ENCODE measurements at places on chromosomes 12 and 14. TPM values are rescaled to one million over a fixed set of nuclear protein-coding genes. Genes with fewer than 3 reads are reported as not detected.

Gene NIN
- total RNA-seq: 30.1 TPM

Gene PROX2
- total RNA-seq: not detected

Gene GALNT9
- total RNA-seq: 10.8 TPM

Gene SCNN1A
- total RNA-seq: 18.7 TPM

Gene CFAP54
- 0.28 TPM for total RNA-seq

Gene C12orf56
- total RNA-seq: not detected

DNA sequence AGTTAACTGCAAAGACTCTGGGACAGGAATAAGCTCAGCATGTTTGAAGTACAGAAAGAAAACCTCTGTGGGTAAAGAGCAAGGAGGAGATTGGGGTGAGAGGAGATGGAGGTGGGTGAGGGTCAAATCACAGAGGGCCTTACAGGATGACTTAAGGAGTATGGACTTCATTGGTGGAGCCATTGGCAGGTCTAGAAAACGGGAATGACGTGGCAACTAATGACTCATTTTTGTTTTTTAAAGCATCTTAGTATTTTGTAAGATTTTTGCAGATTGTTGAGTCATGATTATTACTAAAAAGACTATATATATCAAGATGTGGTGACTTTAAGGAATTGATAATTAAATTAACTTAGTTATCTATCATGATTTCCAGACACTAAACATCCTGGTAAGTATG, 18.5 kb downstream of the UTP20 start:
- no peak for DNase-seq

DNA sequence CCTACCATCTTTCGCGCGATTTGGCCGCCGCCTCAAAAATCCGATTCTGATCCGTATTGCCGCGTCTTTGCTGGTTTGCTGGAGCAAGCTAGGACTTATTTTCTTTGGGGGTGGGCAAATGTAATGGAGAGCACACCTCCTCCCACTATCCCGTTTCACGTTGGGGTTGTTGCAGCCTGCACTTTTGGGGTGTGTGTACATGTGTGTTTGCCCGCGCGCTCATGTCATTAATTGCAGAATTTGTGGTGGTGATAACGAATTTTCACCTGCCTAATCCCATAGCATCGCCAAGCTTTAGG, 657 bp downstream of the METAP2 start:
- DNase-seq: no peak

- DNase-seq: no peak
These were observed 363 bp upstream of the LMO3 start for GRCh38 chr12:16606201-16606849.

- DNase-seq: no peak
These were observed 106.2 kb downstream of the TMEM30B start for GRCh38 chr14:61174987-61175386.

DNA sequence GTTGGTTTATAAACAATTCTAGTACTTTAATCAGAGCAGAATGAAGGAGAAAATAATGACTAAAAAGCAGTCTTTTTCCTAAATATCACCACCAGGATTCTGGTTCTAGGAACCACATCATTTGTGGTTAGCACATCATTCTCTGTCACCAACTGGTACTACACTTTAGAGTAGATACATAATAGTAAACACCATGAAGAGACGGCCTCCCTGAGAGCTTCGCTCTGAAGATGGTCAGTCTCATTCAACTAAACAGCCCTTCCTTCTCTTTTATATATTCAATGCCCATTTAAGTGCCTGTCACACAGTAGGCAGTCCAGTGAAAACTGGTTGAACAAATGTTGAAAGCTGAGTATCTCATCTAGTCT, 10.9 kb downstream of the SLC38A2 start:
- no peak for DNase-seq

GRCh38 chr12:109356577-109356976, 8.9 kb downstream of the MYO1H start:
- no peak for DNase-seq

- no peak for DNase-seq
These were observed 42.2 kb upstream of the ATP23 start for GRCh38 chr12:57899010-57899662.

DNA sequence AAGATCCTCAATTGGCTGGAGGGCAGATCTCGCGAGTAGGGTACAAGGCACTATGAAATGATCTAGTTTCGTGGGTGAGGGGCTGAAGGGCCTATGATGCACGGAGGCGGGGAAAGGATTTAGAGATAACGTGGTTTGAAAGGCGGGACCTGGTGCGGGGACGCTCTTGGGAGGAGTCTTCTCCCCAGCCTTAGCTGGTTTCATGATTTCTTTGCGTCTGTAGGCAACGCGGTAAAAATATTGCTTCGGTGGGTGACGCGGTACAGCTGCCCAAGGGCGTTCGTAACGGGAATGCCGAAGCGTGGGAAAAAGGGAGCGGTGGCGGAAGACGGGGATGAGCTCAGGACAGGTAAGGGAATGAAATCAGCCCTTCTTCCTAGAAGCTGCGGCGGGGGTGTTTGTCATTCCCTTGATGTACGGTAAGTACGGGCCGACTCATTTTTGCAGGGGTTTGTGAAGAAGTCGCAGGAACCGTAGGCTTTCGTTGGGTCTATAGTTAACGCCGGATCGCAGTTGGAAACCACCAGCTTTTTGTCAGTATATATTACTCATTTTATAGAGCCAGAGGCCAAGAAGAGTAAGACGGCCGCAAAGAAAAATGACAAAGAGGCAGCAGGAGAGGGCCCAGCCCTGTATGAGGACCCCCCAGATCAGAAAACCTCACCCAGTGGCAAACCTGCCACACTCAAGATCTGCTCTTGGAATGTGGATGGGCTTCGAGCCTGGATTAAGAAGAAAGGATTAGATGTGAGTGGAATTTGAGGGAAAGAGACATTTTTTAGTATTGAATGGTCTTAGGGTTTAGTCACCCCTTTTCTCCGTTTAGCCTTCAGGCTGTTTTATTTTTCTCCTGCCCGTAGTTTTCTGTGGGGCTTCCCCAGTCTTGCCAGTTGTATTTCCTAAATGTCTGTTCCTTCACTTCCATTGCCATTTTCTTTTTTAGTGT, 602 bp downstream of the APEX1 start:
- peak; percentile 69 for DNase-seq

DNA sequence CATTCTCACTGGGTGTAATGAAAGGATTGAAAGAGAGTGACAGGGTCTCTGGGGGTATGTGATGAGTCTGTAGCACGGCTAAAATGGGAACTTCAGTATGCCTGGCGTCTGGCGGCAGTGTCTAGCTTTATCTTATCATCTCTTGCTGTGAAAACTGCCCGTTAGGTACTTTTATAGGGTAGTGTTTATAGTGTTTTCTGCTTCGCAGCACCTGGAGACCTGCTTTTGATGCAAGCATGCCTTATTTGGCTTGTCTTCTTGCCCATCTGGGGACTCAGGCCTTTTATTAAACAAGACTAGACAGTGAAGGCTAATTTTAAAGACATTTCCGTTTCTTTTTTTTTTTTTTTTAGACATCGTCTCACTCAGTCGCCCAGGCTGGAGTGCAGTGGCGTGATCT, 36.3 kb upstream of the ALDH2 start:
- no peak for DNase-seq

DNA sequence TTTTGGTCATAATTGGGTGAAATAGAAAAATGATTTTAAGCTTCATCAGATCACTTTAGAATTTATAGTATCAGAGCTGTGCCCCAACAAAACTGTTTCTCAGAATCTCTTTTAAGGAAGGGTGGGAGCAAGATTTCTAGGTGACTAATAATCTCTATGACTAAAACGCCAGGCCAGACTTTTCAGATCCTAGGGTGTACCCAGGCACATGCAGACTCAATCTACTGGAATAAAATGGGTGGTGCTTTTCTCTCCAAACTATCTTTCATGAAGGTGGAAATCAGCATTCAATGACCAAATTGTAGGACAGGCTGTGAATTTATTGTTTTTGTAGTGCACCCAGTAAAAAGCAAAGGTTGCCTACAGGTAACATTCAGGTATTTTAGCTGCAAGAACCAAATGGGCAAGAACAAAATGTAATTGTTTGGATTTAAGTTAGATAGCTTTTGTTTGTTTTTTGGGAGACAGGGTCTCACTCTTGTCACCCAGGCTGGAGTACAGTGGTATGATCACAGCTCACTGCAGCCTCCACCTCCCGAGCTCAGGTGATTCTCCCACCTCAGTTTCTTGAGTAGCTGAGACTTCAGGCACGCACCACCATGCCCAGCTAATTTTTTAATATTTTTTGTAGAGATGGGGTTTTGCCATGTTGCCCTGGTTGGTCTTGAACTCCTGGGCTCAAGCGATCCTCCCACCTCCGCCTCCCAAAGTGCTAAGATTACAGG, 49.5 kb downstream of the PPP2R5C start:
- no peak for DNase-seq

DNA sequence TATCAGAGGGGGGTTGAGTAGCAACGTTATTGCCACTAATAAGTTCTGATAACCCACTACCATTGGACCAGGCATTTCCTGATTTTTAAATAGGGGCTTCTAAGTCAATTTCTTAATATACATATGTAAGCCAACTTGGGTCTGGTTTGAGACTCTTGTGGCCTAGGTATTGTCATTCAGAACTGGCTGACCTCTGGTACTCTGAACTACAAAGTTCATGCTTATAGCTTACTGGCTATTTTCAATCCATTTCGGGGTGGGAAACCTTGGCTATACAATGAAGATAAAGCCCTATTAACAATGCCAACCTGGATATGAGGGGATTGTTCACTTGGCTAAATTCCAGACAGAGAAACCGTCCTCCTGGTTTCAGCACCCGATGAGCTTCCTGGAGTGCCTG, 8.7 kb downstream of the DYNLL1 start:
- no peak for DNase-seq

GRCh38 chr12:67515679-67516340, 132.7 kb upstream of the DYRK2 start:
- DNase-seq: no peak

DNA sequence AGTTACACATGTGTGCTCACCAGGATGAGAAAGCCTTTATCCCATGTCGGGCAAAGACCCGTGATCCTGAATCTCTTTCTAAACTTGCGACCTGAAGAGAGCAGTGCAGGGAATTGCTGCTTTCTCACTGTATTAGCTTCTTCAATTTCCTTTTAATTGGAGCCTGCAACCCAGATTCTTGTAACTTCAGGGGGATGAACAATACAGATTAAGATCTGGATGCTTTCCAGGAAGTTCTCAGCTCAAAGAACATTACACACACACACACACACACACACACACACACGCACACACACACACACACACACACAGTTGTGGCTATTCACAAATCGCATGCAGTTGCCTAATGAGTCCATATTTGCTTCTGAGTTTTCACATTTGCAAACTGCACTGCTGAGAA, 268.3 kb downstream of the NPAS3 start:
- DNase-seq: no peak

GRCh38 chr14:104226421-104227383, 88.3 kb downstream of the KIF26A start:
- no peak for DNase-seq

- no peak for DNase-seq
These were observed 82.4 kb upstream of the DIO3 start for GRCh38 chr14:101478796-101479410.

DNA sequence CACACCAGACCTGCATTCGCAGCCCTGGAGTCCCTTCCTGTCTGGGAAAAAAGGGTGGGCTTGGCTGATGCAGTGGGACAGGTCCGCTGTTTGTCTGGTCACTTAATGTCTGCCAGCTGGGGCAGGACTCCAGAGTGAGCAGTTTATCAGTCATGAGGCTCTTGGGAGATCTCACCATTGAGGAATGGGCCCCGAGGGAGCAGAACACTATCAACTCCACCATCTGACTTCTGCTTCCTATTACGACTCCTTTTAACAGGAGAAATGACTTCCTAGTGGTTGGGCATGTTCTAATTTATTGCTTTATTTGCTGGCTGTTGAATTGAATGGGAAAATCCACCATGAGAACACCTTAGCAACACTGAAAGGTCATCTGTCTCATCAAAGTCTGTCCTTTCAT, 182.5 kb upstream of the RASSF8 start:
- no peak for DNase-seq

DNA sequence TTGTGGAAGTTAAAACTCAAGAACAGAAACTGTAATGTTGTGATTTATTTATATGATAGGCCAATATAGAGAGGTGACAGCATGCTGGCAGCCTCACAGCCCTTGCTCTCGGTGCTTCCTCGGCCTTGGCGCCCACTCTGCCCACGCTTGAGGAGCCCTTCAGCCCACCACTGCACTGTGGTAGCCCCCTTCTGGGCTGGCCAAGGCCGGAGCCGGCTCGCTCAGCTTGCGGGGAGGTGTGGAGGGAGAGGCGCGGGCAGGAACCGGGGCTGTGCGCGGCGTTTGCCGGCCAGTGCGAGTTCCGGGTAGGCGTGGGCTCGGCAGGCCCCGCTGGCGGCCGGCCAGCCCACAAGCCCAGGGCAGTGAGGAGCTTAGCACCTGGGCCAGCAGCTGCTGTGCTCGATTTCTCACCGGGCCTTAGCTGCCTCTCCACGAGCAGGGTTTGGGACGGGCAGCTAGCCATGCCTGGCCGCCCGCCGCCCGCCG, 65.8 kb upstream of the SLC8A3 start:
- DNase-seq: no peak

DNA sequence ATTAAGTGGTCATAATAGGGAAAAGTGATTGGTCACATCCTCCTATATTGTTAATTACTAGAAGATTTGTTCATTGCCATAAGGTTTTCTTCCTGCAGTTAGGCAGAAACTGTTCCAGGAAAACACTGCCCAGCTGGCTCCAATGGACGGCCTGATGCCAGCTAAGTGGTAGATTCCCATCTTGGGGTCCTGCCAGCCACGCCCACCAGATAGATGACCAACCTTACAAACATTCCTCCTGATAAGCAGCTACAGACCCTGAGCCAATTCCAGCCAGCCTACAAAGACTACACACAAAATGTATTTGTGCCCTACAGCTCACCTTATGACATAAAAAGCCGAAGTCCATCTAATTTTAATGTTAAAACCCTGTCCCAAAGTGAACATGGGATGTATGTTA, 685.9 kb upstream of the USP15 start:
- no peak for DNase-seq

DNA sequence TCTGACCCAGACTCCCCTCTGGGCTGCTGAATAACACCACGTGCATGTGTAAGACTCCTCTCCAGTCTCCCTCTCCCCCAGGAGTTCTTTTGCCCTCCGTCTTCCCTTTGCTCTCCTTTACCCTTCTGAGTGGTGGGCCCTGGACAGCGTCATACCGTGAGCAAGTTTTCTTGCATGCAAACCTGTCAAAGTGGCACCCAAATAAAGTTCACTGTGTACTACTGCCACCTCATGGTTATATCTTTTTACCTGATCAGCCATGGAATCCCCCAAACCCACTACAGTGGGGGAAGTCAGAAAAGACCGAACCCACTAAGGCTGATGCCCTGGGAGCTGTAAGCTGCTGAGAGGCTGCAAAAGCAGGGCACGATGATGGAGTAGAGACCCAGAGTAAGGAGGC, 131.1 kb upstream of the VRK1 start:
- DNase-seq: no peak

GRCh38 chr14:104697317-104697703, 7.9 kb downstream of the INF2 start:
- DNase-seq: no peak
